NCI-H1105 treated with DMSO at 0.1 percent for 48 hours (cell line): ENCODE measurements at places on chromosomes 7 and 10.

GRCh38 chr7:11524476-11525397 is 307.3 kb downstream of the THSD7A start:
- no peak for DNase-seq

DNA sequence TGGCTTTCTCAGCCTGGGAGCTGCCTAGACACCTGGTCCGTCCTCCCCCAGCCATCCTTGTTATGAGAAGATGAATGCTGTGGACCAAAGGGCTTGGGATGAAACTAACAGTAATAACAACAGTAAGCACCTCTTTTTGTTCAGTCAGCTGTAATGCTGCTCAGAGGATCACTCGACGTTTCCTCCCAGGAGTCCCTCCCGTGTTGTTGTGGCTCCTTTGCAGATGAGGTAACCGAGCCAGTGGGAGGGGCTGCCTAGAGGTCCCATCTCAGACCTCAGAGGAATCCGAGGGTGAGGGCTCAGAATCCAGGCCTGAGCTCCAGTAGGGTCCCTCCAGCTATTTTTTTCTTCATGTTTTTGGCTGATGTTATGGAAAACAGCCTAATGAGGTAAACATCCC is 145.1 kb downstream of the TMEM178B start:
- DNase-seq: no peak

DNA sequence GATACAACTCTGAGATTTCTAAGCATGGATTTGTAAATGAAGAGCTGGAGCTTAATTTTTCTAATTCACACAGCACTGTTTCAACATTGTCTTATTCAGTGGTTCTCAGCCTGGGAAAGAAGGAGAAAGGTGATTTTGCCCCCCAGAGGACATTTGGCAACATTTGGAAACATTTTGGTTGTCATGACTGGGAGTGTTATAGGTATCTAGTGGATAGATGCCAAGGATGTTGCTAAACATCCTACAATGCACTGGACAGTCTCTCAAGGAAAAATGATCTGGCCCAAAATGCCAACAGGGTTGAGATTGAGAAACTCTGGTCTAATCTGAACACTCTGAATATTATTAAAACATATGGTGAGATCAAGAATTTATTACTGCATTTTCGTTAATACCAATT is 3.8 kb upstream of the CAV2 start:
- no peak for DNase-seq

DNA sequence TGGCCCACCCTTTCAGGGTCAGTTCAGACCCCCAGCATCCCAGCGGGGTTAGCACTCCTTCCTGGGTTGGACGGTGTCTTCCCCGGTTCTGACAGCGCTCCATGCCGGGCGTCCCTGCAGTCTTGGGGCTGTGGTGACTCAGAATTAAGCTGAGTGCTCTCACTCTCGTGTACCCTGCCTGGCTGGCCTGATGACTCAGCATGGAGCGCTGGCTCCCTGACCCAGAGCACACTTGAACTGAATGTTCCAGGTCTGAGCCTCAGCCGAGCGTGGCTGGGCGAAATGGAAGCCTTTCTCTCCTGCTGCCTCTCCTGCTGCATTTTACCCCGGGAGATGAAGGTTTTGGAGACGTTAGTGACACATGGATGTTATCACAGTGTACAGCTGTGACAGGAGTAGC is 7.1 kb downstream of the BAG3 start:
- DNase-seq: no peak
